NCI-H510A treated with DMSO at 0.1 percent for 48 hours (cell line): ENCODE measurements at places on chromosomes 11 and 22.
A peak's percentile ranks its signal among the peaks of the same experiment; 100 is the strongest.

- no peak for DNase-seq
These were observed 33.2 kb downstream of the C11orf96 start for GRCh38 chr11:43975629-43976028.

- no peak for DNase-seq
These were observed 34.2 kb downstream of the ARHGAP8 start for GRCh38 chr22:44786610-44787009.

DNA sequence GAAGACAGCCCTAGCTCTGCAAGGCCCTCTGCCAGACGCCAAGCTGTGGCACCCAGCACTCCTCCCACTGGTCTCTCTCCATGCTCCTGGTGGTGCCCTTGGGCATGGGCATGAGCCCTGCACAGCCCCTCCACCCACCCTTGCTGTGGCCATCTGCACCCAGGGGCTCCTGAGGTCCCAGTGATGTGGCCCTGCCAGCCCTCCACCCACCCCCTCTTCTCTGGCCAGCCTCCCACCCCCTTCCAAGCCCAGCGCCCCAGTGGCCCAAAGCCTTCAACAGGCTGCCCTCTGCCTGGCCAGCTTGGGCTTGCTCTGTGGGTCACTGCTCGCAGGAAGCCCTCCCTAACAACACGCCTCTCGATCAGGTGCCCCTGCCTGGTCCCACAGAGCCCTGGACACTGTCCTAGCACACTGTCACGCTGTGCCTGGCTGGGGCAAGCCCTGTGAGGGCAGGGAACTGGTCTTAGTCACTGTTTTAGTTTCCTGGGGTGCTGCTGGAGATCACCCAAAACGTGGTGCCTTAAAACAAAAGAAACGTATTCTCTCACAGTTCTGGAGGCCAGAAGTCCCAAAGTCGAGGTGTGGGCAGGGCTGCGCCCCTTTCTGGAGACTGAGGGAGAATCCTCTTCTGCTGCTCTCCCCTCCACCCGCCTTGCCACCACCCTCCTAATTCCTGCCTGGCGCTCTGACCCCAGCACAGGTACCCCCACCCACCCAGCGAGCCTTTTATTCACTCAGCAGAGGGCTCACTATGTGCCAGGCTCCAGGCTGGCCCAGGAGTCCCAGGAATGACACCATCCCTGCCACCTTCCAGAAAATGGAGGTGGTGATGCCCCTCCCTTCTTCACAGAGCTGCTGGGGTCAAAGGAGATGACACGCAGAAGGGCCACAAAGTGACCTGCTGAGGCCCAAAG lies 14.7 kb downstream of the SULT4A1 start:
- no peak for DNase-seq

GRCh38 chr11:131025421-131026125 lies 109.3 kb upstream of the SNX19 start:
- DNase-seq = no peak

DNA sequence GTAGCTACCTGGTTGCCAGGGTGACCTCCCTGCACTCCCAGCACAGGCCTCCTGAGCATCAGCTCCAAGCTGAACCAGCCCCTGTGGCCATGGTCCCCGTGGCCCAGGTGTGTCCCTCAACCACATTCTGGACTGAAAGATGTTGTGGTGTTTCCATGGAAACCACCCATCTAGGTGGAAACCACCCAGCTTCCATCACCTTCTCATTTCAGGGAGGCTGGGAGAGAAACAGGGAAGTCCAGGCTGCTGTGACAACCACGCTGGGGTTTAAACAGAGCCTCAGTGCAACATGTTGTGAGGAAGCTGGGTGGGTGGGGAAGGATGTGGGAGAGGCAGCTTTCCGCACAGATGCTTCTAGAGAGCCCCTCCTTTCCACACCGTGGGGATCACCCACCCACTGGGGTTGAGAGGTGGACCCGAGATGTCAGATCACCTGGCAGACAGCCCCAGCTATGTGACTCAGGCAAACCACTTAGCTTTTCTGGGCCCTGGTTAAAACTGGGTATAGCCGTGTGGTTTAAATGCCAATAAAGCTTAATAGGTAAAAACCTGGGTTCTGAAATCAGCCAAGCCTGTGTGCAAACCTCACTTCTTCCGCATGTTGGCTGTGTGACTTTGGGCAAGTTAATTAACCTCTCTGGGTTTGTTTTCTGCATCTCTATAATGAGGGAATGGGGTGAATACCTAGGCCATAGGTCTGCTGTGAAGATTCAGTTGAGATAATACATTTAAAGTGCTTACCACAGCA lies 46.4 kb downstream of the CD82 start:
- DNase-seq = no peak

DNA sequence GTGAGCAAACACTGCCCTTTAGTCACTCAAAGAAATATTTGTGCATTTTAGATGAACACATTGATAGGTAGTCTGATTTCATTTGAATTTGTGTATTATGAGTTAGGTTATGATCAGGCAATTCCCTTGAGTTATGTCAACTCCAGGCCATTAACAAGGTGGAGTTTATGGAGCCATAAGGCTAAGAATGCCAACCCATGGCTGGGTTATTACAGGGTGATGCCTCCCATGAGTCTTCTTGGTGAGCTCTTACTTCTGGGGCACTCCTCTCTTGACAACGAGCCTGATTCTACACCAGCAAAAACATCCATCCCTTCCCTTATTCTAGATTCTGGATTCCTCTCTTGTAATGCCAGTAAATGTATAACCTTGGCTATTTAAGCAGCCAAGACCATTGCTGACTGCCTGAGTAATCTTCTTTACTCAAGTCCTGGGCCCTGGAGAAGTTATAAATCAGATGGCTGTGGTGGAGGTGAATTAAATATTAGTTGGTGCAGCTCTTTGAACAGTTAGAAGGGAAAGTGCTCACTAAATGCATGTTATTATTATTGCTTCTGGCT lies 645.7 kb upstream of the TENM4 start:
- DNase-seq = no peak

- DNase-seq = no peak
These were observed 44.2 kb upstream of the POU2AF1 start for GRCh38 chr11:111423250-111423615.

- DNase-seq = no peak
These were observed 4.2 kb upstream of the RAC2 start for GRCh38 chr22:37248251-37248650.

- no peak for DNase-seq
These were observed 29.9 kb downstream of the RNF169 start for GRCh38 chr11:74778581-74778980.

DNA sequence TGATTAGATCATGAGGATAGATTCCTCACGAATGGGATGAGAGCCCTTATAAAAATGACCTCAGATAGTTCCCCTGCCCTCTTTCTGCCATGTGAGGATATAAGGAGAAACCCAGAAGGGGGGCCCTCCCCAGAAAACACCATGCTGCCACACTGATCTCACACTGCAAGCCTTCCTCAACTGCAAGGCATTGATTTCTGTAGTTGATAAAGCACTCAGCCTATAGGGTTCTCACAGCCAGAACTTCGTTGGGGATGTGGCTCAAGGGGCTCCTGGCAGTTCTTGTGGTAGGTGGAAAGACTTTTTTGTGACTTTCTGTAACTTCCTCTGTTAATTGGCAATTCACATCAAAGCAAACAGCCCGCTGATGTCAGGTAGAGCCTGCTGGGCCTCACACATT lies 108.9 kb downstream of the CD44 start:
- no peak for DNase-seq

GRCh38 chr11:46338988-46339666 lies 8.1 kb upstream of the DGKZ start:
- peak; percentile 11 for DNase-seq

DNA sequence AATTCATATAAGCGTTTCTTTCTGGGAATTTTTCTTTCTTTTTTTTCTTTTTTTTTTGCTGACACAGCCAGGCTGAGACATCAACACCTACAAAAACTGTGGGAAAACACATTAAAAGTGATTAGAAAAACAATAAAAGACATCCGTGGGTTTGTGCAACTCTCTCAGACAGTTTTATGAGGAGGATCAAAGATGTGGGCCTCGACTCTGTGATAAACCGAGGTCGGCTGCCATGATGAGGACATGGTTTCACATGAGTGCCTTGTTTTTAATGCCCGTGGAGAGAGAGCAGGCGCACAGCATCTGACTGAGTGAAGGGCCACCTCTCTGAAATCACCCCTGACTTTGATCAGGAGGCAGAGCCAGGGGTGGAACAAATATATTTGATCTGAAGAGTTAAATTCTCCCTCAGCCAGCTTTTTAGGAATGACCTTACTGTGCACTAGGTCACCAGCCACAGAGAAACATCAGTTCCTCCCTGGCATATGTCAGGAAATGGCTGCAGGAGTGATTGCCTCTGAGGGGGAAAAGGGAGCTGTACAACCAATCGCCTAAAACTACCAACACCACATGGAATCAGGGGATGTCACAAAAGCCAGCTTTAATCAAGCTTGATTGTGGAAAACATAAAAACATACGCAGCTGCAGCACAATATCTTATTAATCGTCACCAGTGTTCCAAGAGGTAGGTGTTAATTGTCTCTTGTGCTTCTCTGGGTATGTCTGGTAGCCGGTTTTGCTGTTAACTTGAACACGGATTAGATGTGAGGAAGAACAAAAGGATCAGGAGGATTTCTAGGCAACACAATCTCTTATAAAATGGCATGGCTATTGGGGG lies 164.7 kb downstream of the MAML2 start:
- DNase-seq = no peak

GRCh38 chr11:113634940-113635575 lies 71.0 kb downstream of the TMPRSS5 start:
- no peak for DNase-seq

- DNase-seq = no peak
These were observed 12.2 kb downstream of the USP2 start for GRCh38 chr11:119369132-119369925.

GRCh38 chr11:100785148-100785983 lies 98.3 kb downstream of the ARHGAP42 start:
- DNase-seq = no peak

GRCh38 chr11:47248304-47248663 lies 330 bp downstream of the ACP2 start:
- DNase-seq = no peak

DNA sequence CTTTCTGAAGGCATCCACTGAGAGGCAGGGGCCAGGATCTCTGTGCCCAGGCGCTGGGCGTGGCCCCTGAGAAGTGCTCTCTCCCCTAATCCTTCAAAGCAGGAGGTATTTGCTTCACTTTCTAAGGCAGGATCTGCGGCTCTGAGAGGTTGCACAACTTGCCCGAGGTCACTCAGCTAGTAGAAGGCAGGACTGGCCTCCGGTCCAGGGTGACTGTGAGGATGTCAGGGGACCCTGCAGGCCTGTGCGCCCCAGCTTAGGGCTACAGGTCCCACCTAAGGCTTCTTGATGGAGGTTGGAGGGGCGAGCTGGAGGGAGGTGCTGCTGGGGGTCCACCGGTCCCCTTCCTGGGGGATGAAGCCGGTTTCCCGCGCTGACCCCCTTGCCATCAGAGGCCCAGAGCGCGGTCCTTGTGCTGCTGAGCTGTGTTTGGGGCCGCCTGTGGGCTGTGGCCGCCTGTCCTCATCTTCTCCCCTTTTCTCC lies 979 bp downstream of the SMIM38 start:
- no peak for DNase-seq

DNA sequence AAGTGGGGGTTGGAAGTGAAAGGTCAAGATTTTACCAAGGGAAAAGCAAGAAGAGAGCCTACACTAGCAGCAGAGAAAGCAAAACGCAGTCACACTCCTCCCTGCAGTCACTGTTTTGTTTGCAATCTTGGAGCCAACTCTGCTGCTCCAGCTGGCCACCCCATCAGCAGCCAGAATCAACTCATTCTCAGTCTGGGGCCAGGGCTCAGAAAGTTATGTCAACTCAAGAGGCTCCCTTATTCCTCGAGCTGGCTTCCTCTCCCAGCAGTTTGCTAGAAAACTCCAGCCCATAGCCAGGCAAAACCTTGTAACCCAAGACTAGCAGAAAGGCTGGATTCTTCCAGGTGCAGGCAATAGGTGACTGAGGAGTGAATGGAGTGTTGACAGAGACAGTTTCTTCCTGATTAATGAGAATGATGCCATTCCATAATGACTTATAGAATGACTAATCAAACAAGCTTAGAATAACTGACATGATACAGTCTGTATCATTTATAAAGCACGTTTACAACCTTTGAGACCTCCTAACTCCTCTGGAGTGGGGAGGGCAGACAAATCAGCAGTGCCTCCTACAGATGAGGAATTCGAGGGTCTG lies 53.4 kb downstream of the P4HA3 start:
- peak; percentile 51 for DNase-seq

- no peak for DNase-seq
These were observed 583 bp downstream of the TNNI2 start for GRCh38 chr11:1839204-1839923.
